ENCODE measurements at places on chromosomes 12 and 14.
A peak's percentile ranks its signal among the peaks of the same experiment; 100 is the strongest.

DNA sequence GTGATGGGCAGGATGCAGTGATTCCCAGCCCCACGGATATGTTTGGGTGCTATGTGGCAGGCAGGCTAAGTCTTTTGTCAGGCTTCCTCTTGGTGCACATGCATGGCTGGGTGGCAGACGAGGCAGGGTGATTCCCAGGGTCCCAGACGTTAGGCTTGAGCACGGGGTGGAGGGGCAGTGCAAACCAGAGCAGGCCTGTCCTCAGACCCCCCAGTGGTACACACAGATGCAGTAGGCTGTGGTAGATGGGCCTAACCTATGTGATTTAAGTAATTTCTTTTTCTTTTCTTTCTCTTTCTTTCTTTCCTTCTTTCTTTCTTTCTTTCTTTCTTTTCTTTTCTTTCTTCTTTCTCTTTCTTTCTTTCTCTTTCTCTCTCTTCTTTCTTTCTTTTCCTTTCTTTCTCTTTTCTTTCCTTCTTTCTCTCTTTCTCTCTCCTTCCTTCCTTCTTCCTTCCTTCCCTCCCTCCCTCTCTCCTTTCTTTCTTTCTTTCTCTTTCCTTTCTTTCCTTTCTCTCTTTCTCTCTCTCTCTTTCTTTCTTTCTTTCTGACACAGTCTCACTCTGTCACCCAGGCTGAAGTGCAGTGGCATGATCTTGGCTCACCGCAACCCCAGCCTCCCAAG is 41.6 kb downstream of the PIK3C2G start:
- DNase-seq: no peak

DNA sequence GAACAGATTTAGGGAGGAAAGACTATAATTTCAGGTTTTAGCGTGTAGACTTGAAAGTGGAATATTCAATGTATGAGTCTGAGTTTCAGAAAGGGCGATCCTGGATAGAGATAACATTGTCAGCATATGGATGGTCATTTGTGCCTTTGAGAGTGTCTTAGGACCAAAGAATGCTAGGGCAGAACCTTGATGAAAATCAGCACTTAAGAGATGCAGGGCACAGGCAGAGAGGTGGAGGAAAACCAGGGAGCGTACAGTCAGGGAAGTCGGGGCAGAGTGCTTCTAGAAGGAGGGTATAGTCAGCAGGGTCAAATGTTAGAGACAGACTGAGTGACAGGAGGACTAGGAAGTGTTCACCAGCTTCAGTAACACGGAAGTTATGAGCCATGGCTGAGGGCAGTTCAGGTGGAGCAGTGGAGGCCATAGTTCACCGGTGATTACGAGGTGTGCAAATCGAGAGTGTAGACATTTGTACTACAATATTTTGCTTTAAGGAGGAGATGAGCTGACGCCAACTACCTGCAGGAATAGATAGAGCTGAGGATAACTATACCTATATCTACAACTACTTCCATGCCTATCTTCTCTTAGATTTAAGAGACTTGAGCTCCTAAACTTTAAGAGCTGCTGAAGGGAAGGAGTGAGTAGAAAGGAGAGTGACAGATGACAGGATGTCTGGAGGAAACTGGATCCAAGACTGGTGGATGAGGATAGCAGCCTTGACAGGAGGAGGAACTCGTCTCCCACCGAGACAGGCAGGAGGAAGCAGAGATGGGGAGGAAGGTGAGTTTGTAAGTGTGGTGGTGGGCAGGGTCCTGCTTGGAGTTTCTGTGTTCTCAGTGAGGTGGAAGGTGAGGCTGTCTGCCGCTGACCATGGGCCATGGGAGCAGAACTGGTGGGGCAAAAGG is 6.5 kb downstream of the CBLN3 start:
- no peak for DNase-seq

GRCh38 chr12:75560167-75560566 is 48.8 kb upstream of the KRR1 start:
- no peak for DNase-seq

GRCh38 chr12:127231371-127231770 is 1035.6 kb upstream of the TMEM132C start:
- DNase-seq: no peak

- no peak for DNase-seq
Measured at GRCh38 chr12:124747426-124748161, 116.1 kb downstream of the SCARB1 start.

- peak; percentile 46 for DNase-seq
Measured at GRCh38 chr14:101819251-101819990, 57.9 kb downstream of the PPP2R5C start.

GRCh38 chr12:59396519-59396918 is 199.3 kb upstream of the SLC16A7 start:
- DNase-seq: no peak

DNA sequence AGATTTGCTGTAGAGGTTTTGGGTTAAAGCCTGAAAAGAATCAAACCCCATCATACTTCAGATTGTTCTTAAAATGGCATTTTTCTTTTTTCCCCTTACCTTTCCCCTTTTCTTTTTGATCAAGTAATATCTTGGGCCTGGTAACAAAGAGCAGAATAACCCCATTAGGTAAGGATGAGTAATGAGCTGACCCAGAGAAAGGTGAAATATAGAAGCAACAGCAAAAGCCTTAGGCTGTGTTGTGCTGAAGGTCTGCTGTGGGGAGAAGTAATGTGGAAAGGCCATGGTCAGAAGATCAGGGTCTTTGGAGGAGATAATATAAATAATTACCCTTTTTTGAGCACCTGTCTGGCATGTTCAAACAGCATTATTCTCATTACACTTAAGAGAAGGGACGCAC is 42.3 kb downstream of the MIA2 start:
- DNase-seq: no peak

GRCh38 chr12:94671917-94672316 is 21.6 kb upstream of the TMCC3 start:
- no peak for DNase-seq

DNA sequence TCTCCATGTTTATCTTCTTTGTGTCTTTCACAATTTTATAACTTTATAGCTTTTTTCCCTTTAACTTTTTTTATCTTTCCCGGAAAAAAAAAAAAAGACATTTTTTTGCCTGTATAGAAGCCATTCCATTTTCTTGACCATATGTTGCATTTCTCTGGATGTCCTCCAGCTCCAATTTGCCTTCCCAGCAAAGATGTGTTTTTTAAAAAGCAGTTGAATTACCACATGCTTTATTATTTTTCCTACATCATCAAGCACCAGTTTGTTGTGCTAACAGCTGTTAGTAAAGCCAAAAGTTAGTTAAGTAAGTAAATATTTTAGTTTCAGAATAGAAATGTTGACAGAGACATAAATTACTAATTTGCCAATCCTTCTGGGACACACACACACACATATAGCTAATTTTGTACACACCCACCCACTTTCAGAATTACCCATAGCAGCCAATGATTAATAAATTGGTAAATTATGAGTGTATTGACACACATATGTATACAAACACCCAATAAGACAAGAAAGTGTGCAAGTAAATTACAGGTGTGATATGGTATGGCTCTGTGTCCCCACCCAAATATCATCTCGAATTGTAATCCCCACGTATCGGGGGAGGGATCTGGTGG is 118.3 kb downstream of the SLC38A6 start:
- DNase-seq: no peak

GRCh38 chr14:73248108-73248868 is 11.0 kb downstream of the PAPLN start:
- no peak for DNase-seq

DNA sequence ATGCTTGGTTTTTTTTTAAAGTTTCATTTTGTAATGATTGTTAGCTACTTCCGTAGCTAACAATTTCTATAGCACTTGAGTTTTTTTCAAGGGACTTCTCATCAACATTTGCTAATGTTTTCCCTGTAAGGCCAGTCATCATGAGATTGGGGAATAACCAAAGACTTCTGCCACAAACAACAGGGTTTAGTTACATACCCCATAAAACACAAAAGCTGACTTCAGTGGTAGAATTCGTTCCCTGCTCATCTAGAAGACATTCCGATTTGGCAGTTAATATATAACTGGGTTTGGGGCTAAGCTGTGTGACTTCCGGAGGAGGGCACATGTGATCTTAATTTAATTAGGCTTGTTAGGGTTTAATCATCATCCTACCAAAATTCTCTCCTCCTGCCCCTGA is 22.9 kb downstream of the EGLN3 start:
- no peak for DNase-seq

GRCh38 chr14:99389174-99389826 is 91.4 kb downstream of the SETD3 start:
- DNase-seq: peak; percentile 36

- no peak for DNase-seq
Measured at GRCh38 chr12:131724534-131724933, 13.6 kb downstream of the SFSWAP start.

DNA sequence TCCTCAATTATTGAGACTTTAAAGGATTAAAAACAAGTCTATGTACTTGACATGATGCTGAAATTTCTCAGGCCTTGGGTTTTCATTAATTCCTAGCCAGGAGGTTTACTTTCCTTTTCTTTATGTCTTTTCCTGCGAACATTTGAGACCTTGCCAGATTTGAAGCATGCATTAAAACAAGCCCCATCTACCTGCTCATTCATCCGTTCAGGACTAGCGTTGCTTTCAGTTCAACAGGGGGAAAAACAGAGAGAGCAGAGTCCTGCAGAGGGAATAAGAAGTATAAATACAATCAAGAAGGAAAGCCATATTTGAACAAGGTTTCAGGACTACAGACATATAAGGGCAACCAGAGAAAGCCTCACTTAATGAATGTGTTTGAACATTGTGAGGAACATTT is 542.4 kb downstream of the DIO2 start:
- no peak for DNase-seq

- DNase-seq: no peak
Measured at GRCh38 chr12:121806546-121807423, 3.0 kb downstream of the SETD1B start.

DNA sequence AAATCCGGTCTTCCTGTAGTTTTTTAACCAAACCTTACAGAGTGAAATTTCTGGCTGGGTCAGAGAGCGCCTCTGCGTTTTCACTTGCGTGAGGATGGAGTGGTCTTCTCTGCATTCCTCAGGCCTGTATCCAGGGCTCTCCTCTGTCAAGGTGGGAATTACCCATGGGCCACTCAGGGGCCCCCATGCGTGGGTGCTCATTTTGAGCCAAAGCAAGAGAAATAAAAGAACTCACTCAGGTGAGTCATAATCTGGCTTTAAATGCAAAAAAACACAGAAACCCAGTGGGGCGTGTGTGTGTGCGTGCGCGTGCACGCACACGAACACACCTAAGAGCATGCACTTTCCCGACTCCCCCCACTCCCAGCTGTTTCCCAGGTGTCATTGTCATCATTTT is 104.0 kb upstream of the PWP1 start:
- DNase-seq: no peak

- no peak for DNase-seq
Measured at GRCh38 chr12:9258676-9259075, 50.5 kb upstream of the PZP start.

DNA sequence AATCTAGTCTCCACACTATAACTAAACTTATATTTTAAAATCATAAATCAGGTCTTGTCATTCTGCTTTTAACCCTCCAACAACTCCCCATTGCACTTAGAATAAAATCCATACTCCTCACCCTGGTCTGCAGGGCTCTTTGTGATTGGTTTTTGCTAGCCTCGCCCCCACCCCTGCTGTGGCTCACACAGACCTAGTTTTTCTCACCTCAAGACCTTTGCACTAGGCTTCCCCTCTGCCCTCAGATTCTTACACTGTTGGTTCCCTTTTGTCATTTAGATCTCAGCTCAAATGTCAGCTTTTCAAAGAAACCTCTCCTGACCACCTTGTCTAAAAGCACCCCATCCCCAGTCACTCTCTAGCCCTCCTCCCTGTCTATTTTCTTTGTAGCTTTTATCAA is 10.7 kb upstream of the LHX5 start:
- no peak for DNase-seq

DNA sequence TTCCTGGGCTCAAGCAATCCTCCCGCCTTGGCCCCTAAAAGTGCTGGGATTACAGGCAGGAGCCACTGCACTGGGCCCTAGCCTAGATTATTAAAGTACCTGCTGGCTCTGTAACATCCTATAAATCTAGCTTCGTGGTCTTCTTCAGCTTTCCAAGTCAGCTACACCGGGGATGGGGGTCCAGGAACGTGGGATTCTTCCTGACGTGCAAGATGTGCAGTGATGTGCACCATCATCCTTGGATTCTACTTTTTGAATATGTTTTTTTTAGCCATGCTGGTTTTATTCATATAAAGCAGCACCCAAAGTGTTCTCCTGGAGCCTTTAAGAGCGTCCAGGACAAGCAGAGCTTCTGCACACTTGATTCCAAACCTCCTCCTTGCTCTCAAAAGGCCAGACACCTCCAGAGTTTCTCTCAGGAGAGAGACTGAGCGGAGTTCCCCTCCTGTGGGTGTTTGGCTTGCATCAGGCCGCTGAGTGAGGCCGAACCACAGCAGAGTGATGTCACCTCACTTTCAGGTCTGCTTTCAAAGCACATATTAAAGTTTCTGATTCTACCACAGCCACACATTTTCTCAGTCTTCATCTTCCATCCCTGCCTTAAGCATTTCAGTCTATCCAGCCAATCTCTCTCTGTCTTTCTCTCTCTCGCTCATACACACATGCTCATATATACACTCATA is 33.4 kb downstream of the VCPKMT start:
- peak; percentile 77 for DNase-seq

DNA sequence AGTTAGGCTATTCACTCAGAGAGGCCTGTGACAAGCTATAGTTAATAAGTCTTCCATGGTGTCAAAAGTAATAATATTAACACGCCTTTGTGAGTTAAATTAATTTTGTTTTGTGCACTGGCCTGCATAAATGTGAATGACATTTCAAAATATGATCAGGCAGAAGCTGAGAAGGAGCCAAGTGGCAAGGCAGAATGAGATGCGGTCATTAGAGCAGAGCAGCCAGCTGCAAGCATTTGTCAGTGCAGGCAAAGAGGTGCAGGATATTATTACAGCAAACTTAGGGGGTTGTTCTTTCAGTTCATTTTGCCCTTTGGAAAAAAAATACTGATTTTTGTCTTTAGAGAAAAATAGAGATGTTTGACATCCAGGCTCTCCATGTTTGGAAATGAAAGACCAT is 364.5 kb downstream of the PAWR start:
- DNase-seq: no peak

DNA sequence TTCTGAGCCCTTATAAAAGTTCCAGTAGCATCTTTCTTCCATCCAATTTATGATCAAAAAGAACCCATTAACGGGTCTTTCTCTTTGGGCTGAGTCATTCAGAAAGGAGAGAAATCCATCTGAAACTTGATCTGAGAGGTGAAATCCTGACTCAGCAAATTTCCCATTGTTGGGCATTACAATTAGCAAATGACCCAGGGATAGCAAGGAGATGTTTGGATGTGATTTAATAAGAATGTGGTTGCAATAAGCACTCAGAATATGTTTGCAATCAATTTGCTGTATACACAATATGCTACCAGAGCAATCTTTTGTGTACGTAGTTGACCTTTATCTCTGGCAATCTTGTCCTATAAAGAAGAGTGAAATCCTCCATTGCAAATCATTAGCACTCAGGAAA is 122.7 kb downstream of the CCDC60 start:
- DNase-seq: no peak

DNA sequence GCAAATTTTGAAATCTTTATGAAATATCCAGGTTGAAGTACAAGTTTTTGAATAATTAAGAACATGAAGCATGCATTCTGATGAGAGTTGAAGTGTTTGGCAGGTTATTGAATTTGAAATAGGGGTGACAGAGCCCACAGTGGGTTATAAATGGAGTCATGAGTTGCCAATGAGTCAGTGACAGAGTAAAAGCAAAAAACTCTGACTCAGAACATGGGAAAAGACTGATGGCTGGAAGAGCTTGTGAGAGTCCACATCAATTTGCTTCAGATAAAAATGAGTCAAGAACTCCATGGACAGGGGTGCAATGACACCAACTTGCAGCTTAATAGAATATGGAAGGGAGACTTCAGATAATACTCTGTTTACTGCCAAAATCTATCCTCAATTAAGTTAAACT is 105.3 kb downstream of the SLC6A15 start:
- DNase-seq: no peak

- DNase-seq: no peak
Measured at GRCh38 chr14:79136071-79137044, 966.2 kb downstream of the NRXN3 start.
